BJ (cell line): ENCODE measurements at places on chromosomes 16 and 17. TPM values are rescaled to one million over a fixed set of nuclear protein-coding genes. Genes with fewer than 3 reads are reported as not detected.

- no peak for DNase-seq
These were observed 116.9 kb downstream of the NTN1 start for GRCh38 chr17:9138161-9138717.

GRCh38 chr16:86212706-86213436 lies 297.5 kb upstream of the FOXF1 start:
- no peak for DNase-seq

- peak; percentile 72 for DNase-seq
These were observed at the start of gene ZNF594 for GRCh38 chr17:5191541-5192417. ZNF594 (minus strand) TSS chr17:5191868; CDS start chr17:5184256, 7,612 bp downstream.

DNA sequence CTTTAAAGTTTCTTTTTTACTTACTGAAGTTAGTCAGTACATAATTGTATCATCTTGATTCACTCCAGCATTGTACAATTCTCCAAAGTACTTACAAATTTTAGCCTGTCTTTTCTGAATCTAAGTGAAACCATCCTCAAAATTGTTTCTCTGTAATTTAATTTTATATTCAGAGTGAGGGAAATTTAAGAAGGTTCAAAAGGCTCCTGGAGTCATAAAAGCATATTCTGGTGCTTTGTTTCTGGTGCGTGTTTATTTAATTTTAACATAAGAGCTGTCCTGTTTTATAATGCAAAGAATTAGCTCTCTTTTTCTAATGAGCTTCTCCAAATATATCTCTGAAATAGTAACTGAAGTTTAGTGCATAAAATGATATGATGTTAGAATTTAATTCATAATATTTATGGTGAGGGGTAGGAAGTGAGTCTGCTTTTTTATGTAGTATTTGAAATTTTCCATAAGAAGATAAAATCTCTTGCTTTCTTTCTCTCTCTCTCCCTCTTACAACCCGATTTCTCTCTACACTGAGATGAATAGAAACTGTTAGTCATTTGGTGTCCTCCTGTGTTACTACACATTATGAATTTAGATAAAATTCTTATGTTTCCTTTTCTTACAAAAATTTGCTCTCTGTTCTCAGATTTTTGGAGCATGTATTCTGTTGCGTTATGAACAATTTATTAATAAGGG lies 339.8 kb downstream of the BCAS3 start:
- no peak for DNase-seq

Gene PYDC1
- polyA plus RNA-seq, result not detected in 2 replicates

Gene TBC1D3H
- not detected in 2 replicates for polyA plus RNA-seq

Gene VMO1
- 0.27 and 0.92 TPM in 2 replicates for polyA plus RNA-seq

Gene HEATR9
- not detected in 2 replicates for polyA plus RNA-seq

Gene CES5A
- not detected in 2 replicates for polyA plus RNA-seq
